ENCODE measurements at places on chromosomes 2 and 18.

GRCh38 chr2:128558441-128558840, 239.8 kb upstream of the HS6ST1 start:
- no peak for DNase-seq

- DNase-seq = no peak
Measured at GRCh38 chr18:8351161-8351560, 258.1 kb upstream of the RAB12 start.

DNA sequence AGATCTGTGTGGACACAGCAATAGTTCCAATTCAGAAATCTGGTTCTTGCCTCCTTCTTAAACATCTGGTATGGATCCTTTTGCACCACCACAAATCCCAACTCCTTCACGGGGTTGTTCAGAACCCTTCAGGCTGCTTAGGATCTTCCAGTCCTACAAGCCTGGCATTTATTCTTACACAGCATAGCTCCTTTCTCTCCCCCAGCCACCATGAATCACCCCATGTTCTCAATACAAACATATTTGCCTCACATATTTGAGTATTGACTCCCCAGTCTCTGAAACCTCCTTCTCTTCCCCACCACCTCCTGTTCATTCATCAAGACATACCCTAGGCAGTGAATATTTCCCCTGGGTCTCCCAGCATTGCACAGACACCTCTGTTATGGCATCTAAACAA, 155.2 kb downstream of the ALK start:
- DNase-seq = no peak

- DNase-seq = no peak
Measured at GRCh38 chr2:181197140-181197760, 216.8 kb downstream of the UBE2E3 start.

DNA sequence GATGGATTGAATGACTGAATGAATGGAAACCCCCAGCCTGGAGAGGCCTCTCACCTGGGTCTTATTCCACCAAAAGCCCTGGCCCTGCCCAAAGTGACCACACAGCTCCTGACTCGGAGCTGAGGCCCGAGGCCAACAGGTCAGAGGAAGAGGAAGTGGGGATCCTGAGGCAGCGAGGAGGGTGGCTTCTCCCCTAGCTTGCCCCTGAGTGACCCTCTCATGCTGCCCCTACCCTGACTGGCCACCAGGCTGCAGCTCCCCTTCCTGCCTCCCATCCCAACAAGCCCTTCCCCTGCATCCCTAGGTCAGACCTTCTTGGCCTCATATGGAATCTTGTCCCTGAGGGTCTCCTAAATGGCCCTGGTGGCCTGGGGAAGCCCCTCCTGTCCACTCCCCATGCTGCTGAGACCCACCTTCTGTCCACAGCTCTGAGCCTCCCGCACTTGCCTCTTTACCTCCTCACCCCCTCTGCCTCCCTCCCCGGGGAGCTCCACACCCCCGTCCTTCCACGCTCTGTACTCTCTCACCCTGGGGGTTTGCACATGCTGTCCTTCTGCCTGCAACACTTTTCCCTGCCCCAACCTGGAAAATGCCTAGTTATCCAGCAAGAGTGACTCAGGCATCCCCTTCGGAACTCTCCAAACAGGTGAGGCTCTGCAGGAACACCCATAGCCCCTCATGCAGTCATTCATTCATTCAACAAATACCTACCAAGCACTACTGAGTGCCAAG, 134.8 kb upstream of the HDAC4 start:
- DNase-seq = no peak

- DNase-seq = no peak
Measured at GRCh38 chr18:27652480-27653121, 467.5 kb upstream of the CHST9 start.

- no peak for DNase-seq
Measured at GRCh38 chr2:25169073-25169470, 692 bp upstream of the POMC start.

DNA sequence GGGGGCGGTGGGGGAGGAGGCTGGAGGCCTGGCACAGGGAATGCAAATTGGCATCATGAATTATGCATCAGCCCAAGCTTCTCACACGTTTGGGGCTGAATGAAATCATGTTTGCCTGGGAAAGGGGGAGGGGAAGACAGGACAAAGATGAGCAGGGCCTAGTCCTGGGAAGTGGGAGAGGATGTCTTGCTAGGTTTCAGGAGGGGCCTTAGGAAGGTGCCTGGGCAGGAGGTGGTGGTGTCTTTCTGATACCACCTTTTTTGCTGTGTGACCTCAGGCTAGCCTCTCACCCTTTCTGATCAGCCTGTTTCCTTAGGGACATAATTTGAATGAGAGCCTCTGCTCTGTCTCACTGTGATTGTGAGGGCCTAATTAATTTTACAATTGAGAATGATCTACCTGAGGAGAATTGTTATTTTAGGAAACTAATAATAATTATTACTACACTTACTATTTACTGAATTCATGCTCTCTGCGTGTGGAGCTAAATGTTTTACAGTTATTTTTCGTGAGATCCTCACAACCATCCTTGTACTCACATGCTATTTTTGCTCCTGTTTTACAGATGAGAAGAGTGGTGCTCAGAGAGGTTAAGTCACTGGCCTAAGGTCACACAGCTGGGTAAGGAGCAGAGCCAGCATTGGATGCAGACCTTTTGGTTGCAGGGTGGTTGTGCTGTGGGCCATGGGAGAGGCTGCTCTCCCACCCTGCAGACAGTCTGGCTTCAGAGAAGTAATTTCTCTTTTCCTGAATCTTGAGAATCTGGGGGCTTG, 39.6 kb downstream of the INHBB start:
- no peak for DNase-seq

DNA sequence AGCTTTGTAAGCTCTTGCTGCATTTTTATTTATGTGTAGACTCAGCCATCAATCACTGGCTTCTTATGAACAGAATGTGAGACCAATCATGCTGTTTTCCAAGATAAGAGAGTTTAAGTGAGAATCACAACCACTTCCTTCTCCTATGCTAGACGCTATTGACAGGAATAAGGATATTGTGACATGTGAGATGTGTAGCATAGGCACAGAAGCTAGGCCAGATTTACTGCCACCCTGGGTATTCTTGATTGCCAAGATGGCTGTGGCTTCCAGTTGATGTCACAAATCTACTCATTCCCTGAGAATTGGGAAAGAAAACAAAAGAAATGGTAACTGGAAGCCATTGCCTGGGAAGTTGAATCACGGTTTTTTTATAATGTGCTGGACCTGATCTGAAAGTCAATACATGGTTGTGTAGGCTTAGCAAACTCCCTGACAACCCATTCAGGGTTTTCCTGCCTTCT, 49.9 kb downstream of the RAB27B start:
- DNase-seq = no peak

GRCh38 chr2:41062336-41062735, 610.4 kb upstream of the SLC8A1 start:
- no peak for DNase-seq

GRCh38 chr2:63497576-63497975, 90.7 kb downstream of the WDPCP start:
- DNase-seq = no peak

DNA sequence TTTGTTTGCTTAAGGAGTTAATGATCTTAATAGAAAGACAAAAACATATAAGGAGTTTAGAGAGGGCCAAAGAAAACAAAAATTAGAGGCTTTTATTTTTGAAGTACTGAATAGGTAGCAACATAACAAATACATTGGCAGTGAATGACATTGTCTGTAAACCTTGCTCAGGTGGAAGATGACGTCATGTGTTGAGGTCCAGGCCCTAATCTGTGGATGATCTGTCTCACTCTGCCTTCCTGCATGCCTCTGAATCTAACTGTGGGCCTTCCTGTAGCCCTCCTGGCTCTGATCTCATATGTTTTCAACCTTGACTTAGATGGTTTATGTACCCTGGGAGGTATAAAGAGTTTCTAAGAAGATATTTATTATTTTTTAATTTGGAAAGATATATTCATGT, 58.1 kb upstream of the DYNAP start:
- DNase-seq = no peak

DNA sequence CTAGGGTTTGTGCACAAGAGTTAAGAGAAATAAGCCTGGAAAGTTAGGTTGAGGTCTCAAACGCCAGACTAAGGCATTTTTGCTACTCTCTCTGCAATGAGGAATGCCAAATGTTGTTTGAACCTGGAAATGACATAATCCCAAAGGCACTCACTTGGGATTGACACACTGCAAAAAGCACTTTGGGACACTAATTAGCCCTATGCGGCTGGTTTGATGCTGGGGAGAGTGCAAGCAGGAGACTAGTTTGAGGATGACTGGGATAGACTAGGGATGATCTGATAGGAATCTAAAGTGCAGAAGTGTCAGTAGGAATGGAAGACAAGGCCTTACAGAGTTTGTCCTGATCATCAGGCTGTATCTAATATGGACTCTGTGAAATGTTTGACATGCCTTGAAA, 469.0 kb downstream of the SLC4A3 start:
- no peak for DNase-seq

- no peak for DNase-seq
Measured at GRCh38 chr2:191693166-191693565, 15.2 kb downstream of the NABP1 start.

- no peak for DNase-seq
Measured at GRCh38 chr2:109148117-109148746, 19.2 kb downstream of the SH3RF3 start.

- DNase-seq = no peak
Measured at GRCh38 chr2:78676921-78677696, 348.4 kb upstream of the REG3G start.

GRCh38 chr2:27683390-27684071, 19.8 kb downstream of the SLC4A1AP start:
- DNase-seq = peak; percentile 79

- DNase-seq = no peak
Measured at GRCh38 chr2:56128235-56128634, 55.6 kb upstream of the CCDC85A start.

DNA sequence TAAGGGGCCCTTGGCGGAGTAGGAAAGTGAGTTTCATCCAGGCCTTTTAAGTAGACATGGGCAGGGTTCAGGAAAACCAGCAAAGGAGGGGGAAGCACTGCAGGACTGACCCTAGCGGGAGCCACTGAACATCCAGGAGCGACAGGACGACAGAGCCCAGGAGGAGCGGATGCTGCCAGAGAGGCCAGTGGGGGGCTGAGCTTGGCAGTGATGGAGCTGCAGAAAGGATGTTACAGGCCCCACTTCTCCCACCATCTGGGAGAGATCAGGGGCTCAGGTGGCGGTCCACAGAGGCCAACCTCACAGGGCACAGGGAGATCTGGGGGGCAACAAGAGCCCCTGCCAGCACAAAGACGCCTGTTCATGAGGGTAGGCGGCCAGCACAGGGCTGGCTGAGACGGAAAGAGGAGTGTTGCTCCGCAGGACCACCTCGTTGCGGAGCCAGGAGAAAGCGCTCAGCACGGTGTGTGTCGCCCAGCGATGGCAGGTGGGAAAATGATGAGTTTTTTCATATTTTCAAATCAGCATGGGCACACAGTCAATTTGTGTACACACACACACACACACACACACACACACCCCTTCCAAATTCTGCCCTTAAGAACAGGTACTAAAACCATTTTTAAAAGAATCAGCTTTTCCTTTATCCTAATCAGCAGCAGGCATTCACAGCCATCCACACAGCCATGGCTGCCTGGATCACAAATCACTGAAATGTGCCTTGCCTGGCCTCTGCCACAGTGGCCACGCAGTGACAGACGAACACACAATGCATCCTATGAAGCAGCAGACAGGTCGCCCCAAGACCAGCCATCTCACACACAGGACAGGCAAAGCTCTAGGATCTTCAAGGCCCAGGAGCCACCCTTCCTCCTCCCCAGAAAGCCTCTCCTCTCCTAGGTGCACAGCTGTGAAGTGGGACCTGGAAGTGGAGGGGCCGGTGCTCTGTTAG, 63.2 kb downstream of the NDUFA10 start:
- no peak for DNase-seq

GRCh38 chr2:102508863-102509262, 35.8 kb downstream of the SLC9A4 start:
- no peak for DNase-seq

DNA sequence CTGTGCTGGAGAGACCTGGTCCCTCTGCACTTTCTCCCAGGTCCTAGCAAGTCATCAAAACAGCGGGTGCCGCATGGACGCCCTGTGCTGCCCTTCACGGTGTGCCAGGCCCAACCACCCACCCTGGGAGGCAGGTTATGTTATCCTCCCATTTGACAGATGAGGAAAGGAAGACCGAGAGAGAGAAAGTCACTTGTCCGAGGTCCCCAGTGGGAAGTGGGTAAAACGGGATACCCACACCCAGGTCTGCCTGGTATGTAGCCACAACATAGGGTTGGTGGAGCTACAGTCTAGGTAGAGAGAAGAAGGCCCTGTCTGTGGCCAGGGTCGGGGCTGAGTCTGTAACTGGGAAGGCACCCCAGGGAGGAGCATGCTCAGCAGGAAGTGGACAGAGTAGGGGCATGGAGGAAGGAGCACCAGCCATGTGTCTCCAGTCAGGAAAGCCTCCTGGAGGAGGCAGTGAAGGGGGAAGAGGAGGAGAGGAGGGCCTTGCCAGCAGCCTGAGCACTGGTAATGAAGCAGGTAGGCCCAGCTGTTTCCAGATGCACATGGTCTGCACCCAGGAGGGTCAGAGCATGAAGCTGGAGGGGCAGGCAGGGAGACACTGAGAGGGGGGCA, 98.4 kb downstream of the ZFP36L2 start:
- no peak for DNase-seq

DNA sequence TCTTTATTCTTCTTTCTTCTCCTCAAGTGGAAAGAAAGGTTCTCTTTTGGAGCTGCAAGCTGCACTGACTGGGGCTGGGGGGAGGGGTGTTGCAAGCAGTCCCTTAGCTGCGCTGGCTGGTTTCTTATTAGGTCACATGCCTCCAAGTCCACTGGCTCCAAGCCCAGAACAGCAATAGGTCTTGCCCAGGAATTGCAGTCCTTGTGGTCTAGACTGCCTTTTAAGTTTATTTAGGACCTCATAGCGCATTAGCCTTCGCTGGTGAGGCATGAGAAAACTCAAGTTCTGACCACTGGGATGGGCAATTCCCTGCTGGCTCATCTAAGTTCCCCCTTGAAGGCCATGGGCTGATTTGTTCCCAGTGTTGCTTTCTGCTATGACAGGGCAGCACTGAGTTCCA, 138.6 kb upstream of the SCN7A start:
- no peak for DNase-seq

DNA sequence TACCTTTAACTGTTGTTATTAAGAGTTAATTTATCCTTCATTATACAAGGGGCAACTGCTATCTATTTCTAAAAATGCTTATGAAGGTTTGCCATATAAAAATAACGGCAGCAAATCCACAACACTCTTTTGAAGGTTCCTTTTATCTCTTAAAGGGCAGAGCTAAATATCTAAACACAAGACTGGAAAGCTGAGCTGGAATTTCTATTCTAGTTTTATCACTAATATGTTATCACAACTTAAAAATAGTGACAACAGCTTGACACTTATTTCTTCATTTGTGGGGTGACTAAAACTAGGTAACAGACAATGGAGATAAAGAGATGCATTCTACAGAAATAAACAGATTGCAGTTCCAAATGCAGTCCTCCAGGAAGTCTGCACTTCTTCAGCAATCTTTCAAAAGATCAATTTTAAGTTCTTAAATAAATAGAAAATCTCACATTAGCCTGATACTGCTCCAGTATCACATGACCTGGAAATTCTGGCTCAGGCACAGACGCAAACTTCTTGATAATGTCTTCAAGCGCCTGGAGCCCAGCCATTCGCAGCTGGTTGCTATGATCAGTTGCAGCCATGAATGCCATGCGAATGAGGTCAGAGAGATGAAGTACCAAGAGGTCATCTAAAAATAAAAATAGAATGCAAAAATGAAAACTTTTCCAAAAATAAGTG, 54.0 kb upstream of the STRN start:
- DNase-seq = no peak

- no peak for DNase-seq
Measured at GRCh38 chr18:11862468-11863137, 11.4 kb downstream of the CHMP1B start.
